NB4 (cell line): ENCODE measurements at places on chromosomes 4 and X.

- no peak for DNase-seq
Measured at GRCh38 chr4:155946486-155946885, 7.2 kb downstream of the CTSO start.

DNA sequence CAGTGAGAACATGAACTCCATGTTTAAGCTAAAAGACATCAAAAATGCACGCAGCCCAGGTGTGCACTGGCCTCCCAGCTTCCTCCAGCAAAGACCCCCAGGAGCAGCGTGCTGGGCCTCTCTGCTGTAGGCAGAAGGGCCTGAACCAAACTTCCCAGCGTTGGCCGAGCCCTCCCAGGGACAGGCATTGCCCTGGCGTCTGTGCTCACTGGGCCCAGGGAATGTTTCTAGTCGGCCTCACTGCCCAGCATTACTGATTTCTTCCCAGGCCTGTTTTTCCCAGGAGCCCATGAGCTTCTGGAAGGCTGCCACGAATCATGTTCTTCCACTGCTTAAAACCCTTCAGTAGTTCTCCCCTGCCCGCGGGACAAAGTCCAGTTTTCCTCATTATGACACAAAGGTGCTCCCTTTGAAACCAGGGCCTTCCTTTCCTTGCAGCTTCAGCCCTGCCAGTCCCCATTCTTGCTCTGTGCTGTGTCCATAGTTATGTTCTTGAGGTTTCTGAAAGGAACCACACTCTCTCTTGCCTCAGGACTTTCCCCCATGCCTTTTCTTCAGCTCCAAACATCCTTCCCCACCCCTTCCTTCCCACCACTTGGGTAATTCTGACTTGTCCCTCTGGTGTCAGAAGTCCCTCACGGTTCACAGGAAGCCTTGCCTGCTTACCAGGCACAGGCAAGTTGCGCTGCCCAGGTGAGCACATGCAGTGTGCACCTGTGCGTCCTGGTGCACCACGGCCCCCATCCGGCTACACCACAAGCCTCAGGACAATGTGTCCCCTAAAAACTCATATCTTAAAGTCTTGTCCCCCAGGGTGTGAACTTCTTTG, 93.4 kb upstream of the ENPP6 start:
- DNase-seq: no peak

GRCh38 chr4:132956962-132957361, 192.1 kb upstream of the PCDH10 start:
- DNase-seq: no peak

DNA sequence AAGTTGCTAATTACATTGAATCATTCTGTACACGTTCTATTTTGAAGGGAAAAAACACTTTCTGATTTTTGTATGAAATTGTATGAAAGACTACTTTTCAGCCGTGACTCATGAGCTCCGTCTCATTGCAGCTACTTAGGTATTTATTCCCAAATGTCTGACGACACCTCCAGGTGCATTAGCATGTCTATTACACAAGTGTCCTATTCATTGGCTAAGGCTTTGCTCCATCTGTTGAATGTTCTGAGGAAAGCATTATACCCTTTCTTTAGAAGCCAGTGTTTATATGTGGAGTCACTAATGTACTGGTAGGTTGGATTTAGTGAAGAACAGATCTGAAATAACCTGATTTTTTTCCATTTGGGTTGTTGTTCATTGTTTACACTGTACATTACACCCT, 51.8 kb downstream of the MAP7D3 start:
- DNase-seq: no peak

- DNase-seq: no peak
Measured at GRCh38 chr4:81605271-81605670, 133.6 kb upstream of the RASGEF1B start.

- no peak for DNase-seq
Measured at GRCh38 chrX:153644356-153645125, 2.5 kb upstream of the DUSP9 start.

DNA sequence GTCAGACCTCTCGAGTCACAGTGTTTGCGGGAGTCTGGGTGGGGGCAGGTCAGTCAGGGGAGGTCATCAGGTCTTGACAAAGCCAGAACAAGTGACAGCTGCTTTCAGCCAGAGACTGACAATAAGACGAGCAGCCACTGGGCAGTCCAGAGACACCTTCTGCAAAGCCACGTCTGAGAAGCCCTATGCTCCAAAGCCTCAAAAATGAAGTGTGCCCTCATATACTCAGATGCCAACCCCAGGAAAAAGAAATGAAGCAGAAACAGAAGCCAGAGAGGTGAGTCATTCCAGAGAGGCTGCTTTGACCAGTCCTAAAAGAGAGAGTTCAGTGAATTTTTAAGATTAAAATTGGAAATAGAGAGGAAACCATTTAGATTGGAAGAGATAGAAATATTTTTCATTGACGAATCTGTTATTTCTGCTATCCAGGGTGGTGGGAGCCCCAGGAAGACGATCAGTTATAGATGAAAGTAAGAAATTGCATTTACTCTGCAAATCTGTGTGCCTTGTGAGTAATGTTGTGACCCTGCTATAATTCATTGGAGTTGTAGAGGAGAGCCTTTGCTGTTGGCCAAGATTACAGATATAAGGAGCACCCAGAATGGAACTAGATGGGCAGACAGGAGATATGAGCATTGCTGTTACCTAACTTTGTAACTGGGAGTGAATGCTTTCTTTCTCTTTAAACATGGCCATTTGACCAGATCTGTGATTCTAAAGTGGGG, 77.9 kb downstream of the LRRC66 start:
- no peak for DNase-seq

GRCh38 chr4:3780347-3781171, 14.4 kb downstream of the ADRA2C start:
- no peak for DNase-seq

GRCh38 chr4:108345862-108346817, 177.4 kb upstream of the LEF1 start:
- no peak for DNase-seq

DNA sequence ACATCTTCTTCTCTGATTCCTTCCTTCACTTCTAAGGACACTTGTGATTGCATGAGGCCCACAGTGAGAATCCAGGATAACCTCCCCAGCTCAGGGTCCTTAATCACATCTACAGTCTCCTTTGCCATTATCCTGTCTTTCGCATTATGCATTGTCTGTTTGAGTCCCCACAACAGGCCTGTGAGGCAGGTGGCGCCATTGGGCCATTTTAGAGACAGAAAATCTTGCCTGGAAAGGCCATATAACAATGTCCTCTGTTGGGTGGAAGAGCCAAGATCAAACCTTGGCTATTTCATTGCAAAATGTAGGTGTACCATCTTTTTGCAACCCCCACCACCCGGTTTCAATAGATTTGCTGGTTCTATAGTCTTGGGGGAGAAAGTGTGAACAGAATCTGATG, 11.8 kb upstream of the DCUN1D4 start:
- DNase-seq: peak; percentile 66

DNA sequence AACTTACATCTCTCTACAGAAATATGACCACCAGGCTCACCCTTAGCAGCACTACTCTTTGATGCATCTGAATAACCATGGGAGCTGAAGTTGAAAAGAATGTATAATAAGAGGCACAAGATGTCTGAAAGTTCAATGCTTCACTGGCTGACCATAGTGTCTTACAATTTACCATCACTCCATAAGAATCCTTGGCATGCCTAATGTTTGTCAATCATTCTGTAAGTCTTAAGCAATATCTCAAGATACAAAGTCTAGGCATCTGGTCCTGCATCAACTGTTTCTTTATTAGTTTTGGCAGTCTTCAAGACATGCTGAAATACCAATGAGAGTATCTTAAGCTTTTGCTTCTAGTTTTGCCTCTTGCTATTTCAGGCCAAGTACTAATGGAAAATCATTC, 755.5 kb downstream of the STIM2 start:
- DNase-seq: no peak

GRCh38 chr4:147942729-147943128, 210.8 kb downstream of the ARHGAP10 start:
- DNase-seq: no peak

DNA sequence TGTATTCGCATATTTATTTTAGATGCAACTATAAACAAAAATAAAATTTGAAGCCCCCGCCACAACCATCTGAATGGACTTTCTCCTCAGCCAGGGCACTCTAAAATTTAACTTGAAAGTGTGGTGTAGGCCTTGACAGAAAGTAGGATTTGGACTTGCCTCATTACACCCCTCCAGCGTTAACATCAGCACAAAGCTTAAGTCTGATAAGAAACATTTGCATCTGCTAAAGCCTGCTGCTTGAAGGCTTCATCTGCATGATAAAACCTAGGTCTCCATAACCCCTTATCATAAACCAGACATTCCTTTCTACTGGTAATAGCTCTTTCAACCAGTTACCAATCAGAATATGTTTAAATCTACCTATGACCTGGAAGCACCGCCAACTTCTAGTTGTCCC, 1046.5 kb downstream of the FAT4 start:
- DNase-seq: no peak

DNA sequence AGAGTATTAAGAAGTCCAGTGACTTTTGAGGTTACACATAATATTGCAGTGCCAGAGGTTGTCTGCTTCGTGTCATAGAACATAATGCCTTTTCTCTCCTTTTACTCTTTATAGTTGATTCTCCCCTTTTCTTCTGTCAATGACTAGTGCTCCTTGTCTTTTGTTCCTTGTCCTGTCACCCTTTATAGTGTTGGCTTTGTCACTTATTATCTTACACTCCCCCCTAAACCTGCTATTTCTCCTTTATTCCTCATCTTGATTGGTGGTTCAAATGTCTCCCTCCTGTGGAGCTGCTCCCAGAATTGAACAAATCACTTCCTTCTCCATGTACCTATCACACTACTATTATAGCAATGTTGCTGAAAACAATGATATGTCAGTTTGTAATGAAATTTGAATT, 856.6 kb upstream of the GRID2 start:
- DNase-seq: no peak

DNA sequence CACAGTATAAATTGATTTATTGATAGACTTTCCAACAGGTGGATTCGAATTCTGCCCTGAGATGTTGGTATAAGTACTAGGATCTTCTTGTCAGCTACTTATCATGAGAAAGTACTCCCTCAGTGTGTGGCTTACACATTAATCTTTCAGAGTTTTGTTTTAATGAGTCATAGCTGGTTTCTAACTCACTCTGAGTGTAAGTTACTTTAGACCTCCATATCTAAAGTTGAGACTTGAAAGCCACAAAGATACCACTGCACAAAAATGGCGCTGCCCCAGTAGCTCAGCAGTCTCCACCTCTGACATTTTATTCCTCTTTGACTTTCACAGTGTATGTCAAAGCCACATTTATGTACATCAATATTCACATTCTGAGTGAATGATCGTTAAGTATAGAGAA, 318.5 kb downstream of the ARAP2 start:
- DNase-seq: no peak

- DNase-seq: no peak
Measured at GRCh38 chr4:39883646-39884045, 94.1 kb downstream of the PDS5A start.

- no peak for DNase-seq
Measured at GRCh38 chrX:82224961-82225360, 1023.1 kb downstream of the SH3BGRL start.

DNA sequence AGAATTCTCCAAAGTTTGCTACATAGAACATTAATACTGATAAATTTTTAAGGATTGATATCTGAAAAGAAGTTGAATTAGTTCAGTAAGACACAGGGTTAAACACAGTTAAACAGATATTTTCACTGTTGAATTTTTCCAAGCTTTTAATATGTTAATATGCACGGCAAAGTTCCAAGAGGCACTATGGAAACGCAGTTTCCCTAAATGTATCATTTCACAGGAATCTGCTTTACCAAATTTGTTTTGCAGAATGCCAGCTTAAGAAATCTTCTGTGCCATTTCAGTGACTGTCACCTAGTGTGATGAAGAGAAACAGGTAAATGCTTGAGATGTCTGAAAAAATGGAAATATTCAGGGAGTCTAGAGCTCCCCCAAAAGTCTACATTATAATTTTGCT, 395.9 kb upstream of the GRIA3 start:
- DNase-seq: no peak

DNA sequence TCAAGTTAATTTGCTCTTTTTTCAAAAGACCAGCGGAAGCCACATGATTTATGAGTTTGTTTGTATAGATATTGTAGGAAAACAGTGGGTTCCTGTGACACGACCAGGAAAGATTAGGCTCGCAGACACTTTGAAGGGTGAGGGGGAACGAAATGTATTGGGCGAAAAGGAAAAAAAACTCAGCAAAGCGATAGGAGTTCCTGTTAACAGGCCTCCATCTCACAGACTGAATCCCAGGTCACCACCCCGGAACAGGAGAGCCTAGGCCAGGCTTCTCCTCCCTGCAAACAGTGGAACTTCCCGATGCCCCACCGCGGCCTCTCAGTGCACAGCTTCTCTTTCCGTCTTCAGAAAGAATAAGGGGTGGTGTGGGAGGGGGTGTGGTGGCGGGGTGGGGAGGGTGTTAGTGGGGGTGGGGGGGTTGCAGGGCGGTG, 181.8 kb upstream of the GPRIN3 start:
- DNase-seq: no peak

DNA sequence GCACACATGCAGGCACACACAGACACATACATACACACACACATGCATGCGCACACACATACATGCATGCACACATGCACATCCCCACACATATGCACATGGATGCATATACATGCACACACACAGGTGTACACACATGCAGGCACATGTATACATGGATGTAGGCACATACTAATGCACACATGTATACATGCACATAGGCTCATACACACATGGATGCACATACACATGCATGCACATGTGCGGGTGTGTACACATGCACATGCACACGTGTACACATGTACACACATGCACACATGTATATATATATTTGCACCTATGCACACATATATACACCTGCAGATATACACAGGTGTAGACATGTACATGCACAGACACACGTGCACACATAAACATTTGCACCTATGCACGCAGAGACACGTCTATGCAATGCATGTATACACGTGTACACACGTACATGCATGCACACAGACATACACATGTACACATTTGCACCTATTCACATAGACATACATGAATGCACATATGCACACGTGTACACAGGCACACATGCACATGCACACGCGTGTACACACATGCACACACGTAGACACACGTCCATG, 4.0 kb downstream of the PLCXD1 start:
- no peak for DNase-seq

- no peak for DNase-seq
Measured at GRCh38 chr4:110347805-110348204, 128.2 kb upstream of the ENPEP start.

DNA sequence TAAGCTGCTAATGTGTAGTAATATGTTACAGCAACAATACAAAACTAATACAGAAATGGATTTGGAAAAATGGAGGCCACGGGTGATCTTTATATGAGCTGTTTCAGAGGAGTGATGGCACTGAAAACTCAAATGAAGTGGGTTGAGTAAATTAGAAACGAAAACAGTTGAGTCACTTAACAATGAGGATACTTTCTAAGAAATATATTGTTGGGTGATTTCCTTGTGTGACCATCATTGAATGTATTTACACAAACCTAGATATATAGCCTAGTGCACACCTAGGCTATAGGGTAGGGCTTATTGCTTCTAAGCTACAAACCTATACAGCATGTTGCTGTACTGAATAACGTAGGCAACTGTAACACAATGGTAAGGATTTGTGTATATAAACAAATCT, 30.5 kb upstream of the DHX15 start:
- no peak for DNase-seq

GRCh38 chrX:5681159-5681558, 547.5 kb downstream of the NLGN4X start:
- peak; percentile 39 for DNase-seq

GRCh38 chrX:130084631-130085237, 25.6 kb downstream of the ELF4 start:
- DNase-seq: peak; percentile 87

GRCh38 chrX:47129899-47130358, 14.6 kb downstream of the NDUFB11 start:
- DNase-seq: no peak
